GM12864 (cell line): ENCODE measurements at places on chromosomes 3 and 15.

GRCh38 chr15:77666296-77666660 lies 33.6 kb upstream of the LINGO1 start:
- DNase-seq, result no peak

DNA sequence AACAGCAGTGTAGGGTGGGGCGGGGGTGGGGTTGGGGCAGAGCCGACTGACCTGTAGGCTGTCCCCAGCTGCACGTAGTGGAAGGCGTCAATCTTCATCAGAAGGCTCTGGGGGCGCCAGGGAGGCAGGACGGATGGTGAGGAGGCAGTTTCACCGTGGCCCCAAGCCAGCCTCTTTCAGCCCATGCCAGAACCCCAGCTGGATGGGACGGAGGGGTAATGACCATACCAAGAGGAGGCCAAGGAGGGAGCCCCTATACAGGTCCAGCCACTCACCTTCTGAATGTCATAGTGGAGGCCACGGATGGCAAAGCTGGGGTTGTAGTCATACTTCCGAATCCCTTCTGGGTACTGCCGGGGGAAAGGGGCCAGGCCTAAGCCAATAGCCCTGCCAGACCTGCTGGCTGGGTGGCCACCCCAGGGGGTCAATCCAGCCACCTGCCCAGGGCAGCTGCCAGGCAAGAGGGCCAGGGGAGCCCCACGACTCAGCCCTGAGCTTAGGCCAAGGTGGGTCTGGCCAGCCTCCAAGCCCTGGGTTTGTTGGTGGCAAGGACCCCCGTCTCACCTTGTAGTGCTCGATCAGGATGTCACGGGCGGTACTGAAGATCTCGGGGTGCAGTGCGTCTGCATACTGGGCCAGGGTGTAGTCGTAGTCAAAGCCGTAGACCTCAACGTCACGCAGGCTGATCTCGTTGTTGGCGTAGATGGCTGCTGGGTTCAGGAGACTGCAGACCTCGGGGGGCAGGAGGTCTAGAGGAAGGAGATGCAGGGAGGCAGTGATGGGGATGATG lies 4.9 kb downstream of the NT5DC2 start:
- DNase-seq, result no peak

DNA sequence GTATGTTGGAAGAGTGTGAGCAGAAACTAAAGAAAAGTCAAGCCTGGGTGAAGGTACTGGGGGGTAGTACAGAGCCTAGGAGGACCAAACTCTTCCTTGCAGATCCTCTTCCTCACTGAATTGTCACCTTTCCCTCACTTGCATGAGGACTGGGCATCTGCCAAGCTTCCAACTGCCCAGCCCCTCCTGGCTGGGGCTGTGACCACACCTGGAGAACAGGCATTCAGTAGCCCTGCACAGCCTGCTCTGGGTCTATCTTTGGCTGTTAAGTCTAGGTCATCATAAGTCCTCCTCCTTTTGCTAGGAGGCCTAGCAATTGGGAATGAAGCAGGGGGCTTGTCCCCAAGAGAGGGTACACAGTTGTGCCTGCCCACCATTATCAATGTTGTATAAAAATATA lies 55.2 kb downstream of the CAPN7 start:
- no peak for DNase-seq

GRCh38 chr3:34567266-34567665 lies 768.8 kb downstream of the PDCD6IP start:
- no peak for DNase-seq

GRCh38 chr3:150302246-150302645 lies 105.9 kb upstream of the TSC22D2 start:
- no peak for DNase-seq

DNA sequence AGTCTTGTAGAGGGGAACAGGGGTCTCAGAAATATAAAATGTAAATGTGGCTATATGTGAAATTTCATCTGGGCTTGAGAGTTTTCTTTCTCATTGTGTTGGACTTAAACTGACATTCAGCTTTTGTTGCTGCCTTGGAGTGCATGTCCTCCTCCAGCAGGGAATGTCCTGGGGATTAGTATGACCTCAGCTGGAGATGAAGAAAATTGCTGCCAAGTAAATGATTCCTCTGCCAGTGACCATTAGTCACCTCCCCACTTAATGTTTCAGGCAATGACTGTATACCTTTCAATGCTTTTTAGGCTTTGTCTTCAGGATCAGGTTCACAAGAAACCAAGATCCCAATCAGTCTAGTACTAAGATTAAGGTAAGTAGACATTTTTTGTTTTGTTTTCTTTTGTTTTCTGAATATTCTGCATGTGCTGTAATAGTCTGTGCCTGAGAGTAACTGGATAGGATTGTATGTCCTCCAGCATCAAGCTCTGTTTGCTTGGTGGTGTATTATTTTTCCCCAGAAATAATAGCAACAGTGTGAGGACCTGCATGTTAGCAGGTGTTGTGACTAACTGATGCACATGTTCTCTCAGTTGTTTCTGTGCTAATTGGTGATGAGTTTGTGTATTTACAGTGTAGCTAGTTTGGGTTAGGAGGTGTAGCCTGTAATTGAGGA lies 18.1 kb upstream of the SLC22A13 start:
- no peak for DNase-seq

DNA sequence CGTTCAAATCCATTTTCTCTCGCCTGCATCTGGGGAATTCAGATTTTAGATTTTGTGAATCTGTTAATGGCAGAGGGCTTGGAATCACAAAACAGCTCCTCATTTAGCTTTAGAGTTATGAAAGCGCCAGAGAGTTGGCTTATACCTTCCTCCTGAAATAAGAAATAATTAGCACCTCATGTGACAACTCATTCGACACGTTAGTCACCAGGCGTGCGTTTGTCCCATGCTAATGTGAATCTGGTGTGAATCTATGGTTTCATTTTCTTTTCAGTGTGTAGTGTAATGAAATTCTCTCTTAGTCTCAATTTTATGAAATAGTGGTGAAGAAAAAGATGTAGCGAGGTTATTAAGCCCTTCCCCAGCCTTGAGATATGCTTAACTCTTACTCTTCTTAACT lies 89.4 kb downstream of the EDEM1 start:
- no peak for DNase-seq

- DNase-seq, result no peak
Measured at GRCh38 chr3:42849017-42849416, 26.7 kb downstream of the CYP8B1 start.

DNA sequence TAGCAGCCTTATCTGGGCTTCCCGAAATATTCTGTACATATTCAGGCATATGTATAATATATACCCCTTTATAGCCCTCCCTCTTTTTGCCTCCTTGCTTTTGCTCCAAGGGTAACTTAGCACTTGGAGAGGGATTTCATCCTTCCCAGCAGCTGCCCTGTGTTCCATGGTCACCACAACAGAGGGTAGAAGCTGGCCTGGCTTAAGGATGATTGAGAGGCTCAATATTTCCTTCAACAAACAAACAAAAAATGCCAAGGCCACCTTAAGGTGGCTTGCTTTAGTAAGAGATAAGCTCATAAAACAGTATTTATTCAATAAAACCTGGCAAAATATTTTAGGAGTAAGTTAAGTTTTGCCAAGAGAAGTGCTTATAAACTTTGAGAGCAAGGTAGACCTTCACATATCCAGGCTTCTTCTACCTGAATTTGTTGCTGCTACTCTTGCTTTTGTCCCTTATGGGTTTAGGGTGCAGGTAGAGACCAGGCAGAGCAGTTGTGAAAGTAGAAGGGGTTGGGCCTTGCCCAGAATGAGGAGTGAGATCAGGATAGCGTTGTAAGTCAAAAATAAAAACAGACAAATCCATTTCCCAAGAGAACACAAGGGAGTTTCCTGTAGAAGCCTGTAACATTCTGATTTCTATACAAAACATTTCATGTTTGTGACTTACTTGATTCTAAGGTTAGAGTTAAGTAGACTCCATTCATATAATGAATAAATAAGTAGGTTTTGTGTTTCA lies 52.7 kb upstream of the ATOSA start:
- no peak for DNase-seq

GRCh38 chr3:48656841-48657281 lies 5.8 kb downstream of the CELSR3 start:
- DNase-seq, result no peak

DNA sequence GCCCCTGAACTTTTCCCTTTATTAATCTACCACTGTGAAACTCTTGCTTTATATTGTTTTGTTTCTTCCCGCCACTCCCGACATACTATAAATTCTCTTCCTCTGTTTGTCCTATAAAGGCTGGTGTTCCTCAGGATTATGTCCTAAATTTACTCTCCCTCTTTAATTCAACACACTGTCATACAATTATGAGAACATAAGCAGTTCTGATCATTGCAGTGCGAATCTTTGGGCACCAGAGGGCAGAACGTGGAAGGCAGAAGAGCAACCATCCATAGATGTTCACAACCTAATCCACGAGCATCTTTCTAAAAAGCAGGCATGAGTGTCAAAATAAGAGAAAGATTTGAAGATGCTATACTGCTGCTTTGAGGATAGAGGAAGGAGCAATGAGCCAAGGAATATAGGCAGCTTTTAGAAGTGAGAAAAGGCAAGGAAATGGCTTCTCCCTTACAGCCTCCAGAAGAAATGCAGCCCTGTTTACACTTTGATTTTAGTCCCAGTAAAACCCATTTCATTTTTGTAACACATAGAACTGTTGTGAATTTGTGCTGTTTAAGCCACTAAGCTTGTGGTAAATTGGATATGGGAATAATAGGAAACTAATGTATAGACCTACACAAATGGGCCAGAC lies 179.4 kb downstream of the GBE1 start:
- DNase-seq, result no peak

DNA sequence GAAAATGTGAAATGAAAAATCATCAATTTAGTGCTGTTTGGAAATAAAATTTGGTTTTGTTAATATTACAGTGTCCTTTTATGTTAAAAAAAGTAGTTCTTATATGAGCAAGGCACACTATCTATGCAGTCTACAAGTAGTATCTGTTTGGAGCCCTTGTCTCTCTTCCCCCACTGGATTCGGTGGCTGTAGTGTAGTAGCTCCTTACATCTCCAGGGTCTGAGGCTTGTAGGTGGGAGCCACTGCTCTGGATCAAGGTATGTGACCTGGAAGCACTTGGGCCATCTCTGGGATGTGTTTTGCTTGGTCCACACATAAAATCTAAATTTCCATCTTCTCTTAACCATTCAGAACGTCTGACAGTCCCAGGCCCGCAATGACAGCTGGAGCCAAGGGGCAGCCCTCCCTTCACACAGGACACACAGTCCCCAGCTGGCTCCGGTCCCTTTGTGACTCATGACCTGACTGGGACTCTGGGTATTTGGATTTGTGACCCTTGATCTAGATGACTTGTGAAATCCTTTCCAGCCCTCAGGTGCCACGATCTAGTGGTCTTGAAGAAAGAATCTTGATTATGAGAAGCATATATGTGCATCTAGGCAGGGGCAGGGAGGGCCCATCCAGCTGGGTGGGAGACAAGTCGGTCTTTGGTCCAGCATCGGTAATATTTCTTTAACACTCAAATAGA lies 80.0 kb downstream of the USP13 start:
- DNase-seq, result no peak

- DNase-seq, result no peak
Measured at GRCh38 chr3:52615166-52615565, 70.5 kb downstream of the PBRM1 start.

- no peak for DNase-seq
Measured at GRCh38 chr3:111758642-111759041, 100.4 kb upstream of the PHLDB2 start.

GRCh38 chr15:65829130-65829764 lies 37.2 kb upstream of the DENND4A start:
- DNase-seq, result no peak

DNA sequence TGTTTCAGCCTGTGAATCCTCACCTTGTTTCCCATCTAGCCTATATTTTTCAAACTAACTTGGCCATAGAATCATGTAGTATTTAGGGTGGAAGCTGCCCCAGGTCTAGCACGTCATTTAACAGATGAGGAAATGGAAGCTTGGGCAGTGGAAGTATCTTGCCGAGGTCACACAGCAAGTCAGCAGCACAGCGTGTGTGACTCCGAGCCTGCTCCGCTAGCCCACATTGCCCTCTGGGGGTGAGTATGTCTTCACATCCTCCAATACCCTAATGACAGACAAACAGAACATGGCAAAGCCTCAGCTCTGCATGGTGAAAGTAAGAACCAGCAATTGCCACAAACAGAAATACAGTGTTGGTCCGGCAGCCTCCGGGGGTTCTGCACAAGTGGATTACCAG lies 2.2 kb upstream of the CCR5 start:
- peak; percentile 87 for DNase-seq

GRCh38 chr3:20056725-20057611 lies 16.7 kb downstream of the KAT2B start:
- no peak for DNase-seq

GRCh38 chr3:169836942-169837275 lies 24.2 kb upstream of the LRRC34 start:
- DNase-seq, result no peak

- DNase-seq, result no peak
Measured at GRCh38 chr15:70902107-70902506, 9.5 kb downstream of the LRRC49 start.

- DNase-seq, result no peak
Measured at GRCh38 chr3:172329070-172329469, 119.2 kb downstream of the GHSR start.

DNA sequence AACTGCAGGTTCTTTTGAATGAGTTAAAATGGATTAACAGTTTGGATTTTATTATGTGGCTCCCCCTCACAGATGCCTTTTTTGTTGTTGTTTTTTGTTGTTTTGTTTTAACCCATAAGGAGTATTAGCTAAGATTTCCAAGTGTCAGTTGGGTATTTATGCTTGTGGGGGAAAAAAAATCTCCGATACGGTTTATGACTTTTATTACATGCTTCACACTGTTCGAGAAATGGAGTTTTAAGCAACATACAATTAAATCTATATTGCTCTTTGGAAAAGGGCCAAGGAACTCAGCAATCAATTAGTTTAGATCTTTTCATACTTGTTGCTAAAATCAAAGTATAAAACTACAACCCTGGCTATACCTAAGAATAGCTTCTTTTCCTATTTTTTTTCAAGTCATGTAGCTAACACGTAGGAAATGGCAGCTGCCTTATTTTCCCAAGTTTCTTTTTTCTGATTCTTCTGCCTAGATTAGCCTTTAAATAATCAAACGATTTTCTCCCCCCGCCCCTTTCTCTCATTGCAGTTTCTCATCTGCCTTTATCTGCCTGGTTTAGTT lies 16.0 kb downstream of the NR2F2 start:
- DNase-seq, result no peak

DNA sequence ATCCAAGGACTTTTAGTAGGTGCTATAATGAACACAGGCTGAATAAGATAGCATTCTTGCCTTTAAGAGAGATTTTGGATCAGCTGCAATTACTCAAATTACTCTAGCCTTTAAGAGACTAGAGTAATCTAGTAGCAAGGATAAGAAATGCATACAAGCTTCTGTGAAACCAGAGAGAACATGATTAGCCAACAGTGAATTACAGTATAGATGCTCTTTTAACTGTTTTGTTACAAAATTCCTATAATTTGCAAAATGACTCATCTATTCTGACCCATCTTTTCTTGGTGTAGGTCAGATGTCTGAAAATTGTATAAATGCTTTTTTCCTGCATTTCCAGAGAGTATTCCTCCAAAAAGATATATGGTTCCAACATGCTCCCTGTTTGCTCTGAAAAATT lies 66.9 kb downstream of the CEP63 start:
- DNase-seq, result no peak
